Activated CD8-positive, alpha-beta memory T cell treated with anti-CD3 and anti-CD28 coated beads for 4 hours (primary cell): ENCODE measurements at places on chromosomes 16 and 17.

GRCh38 chr17:54009502-54009901 is 186.8 kb downstream of the KIF2B start:
- no peak for DNase-seq

DNA sequence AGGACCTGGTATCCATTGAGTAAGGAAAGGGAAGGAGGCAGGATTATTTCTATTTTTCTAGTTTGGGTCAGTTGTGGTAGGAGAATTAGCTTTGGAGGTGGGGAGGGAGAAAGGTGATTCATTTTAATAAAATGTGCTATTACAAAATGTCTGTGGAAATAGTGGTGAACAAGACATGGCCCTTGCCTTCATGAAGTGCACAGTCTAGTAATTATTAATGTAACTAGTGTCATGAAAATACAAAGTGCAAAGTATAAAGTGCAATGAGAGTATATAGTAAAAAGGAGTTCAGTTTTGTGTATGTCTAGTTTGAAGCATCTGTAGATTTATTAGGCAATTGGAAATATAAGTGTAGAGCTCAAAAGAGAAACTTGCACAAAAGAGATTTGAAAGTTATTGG is 11.9 kb downstream of the NFATC3 start:
- no peak for DNase-seq

GRCh38 chr16:86342161-86342834 is 168.0 kb upstream of the FOXF1 start:
- DNase-seq, result no peak

GRCh38 chr16:610513-611381 is 20.0 kb upstream of the WFIKKN1 start:
- DNase-seq, result no peak

GRCh38 chr17:81955058-81955681 is 5.8 kb downstream of the NOTUM start:
- no peak for DNase-seq
